ENCODE measurements at places on chromosomes 2 and 18.
A peak's percentile ranks its signal among the peaks of the same experiment; 100 is the strongest.

DNA sequence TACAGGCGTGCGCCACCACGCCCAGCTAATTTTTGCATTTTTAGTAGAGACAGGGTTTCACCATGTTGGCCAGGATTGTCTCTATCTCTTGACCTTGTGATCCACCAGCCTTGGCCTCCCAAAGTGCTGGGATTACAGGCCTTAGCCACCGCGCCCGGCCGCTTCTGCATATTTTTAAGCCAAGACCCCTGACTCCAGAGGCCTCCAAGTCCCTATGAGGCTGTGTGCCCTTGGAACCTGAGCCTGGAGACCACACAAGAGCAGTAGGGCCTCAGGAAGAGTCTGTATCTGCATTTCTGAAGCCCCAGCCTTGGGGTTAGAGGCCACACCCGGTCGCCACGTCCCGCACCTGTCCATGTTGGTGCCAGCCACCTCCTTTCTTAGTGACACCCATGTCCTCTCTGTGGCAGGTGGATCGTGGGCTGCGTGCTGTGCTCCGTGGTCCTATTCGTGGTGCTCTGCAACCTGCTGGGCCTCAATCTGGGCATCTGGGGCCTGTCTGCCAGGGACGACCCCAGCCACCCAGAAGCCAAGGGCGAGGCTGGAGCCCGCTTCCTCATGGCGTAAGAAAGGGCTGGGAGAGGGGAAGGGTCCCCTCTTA, 5.3 kb downstream of the PROM2 start:
- no peak for DNase-seq

DNA sequence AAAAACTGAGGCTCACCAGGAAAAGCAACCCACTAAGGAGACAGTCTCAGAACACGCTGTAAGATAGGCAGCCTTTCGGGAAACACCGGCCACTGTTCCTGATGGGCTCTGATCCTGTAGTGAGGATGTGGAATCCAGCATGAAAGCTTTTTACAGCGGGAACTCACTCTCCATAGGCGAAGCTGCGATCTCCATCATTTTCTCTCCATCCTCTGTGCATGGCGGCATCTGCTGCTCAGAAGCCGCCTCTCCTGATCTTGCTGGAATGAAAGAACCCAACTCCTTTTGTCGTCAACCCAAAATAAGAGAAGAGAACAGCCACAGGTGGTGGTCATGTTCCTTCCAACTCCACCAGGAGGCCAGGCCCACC, 49.9 kb downstream of the TMEM18 start:
- no peak for DNase-seq

- DNase-seq = no peak
These were observed 287.1 kb downstream of the SLC4A3 start for GRCh38 chr2:219914577-219914976.

DNA sequence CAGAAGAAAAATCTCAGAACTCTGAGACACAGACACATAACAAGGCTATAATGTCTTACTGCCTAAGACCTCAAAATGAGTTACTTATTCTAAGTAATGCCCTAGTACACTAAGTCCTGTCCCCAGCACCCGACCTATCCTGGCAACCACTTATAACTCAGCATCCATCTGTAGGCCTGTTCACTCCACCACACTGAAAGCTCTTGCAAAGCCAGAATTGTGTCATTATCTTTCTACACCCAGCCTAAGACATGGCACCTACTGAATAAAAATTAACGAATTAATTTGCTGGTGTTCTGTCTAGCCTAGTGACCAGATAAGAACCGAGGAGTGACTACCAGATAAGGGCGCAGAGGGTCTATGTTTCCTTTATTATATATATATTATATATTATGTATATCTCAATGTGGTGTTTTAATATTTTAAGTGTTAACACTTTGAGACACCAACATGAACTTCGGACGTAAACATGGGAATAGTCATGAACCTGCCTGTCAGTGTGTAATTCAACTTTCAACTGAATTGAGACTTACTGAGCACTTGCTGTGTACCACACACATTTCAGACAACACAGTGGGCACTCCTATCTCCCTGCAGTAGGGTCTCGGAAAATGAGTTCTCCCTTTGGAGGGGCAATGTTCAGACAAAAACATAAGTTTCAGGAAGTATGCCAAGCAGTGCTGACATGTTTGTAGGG, 27.7 kb downstream of the TMEM131 start:
- no peak for DNase-seq

- DNase-seq = no peak
These were observed 138.7 kb downstream of the RNF152 start for GRCh38 chr18:61754039-61754583.

- DNase-seq = no peak
These were observed 1395.5 kb upstream of the PIK3C3 start for GRCh38 chr18:40559556-40559955.

DNA sequence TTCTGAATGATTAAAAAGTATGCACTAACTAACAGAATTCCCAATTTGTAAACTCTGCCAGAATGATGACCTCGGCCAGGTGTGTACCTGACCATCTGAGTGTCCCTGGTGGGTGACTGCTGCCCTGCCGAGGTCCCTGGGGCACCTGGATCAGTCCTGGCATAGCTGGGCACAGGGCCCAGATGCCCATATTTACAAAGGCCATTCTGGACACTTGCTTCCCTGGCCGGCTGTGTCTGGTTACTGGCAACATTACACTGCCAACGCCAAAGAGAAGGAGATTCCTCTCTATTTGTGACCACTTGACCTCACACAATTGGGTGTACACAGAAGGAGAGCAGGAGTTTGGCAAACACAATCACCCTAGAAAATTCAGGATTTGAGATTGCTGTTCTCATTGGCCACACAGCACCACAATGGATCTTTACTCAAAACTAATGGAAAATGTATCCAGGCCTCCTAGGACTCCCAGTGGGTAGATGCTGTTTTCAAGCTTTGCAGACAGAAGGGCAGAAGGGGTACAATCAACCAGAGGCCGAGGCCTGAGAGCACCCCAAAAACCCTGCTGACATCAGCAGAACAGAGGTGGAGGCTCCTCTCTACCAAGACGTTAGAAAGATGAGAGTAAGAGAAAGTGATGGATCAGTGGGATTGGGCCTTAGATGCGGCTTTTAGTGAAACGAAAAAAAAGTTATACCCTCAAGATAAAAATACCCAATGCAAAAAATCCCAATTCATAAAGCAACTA, 58.3 kb upstream of the PXDN start:
- no peak for DNase-seq

- DNase-seq = no peak
These were observed 1604.2 kb downstream of the LRP1B start for GRCh38 chr2:140526575-140526974.

GRCh38 chr2:218219934-218220333, 2.9 kb downstream of the ARPC2 start:
- no peak for DNase-seq

DNA sequence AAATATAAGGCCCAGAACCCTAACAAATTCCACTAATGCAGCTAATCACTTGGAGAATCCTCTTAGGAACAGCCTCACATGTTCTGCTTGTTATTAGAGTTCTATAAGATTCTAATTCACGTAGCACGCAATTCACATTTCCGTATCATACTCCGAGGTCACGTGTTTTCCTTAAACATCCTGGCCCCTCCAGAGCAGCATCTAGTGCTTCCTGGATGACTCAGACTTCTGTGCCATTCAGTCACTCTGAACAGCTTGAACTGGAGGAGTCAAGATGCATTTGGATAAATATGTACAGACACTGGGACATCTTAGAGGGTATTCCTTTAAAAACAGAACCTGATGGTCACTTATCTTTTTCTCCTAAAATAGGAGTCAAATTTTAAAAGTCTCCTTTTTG, 156.5 kb downstream of the MYO5B start:
- peak; percentile 4 for DNase-seq

DNA sequence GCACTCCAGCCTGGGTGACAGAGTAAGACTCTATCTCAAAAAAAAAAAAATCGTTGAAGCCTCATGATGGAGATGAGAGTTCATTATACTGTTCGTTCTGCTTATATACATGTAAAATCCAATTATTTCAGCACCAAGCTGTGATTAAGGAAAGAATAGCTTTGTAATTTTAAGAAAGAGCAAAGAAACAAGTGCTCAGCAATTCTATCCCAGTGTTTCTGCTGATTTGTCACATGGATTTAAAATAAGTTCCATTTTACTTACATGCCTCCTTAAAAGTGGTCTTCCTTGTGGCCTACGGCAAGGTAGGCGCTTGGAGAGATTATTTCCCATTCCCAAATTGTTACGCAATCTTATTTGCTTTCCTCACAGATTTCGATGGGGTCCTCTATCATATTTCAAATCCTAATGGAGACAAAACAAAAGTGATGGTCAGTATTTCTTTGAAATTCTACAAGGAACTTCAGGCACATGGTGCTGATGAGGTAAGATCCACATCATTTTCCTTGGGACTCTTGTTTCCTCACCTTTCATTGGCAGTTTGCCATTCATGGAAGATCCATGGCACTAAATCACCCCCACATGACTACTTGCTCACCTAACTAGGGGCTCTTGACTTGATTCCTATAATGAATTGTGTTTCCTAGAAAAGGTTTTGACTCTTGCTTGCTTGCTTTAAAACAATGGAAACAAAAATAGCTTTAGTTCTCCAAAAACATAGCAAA, 11.5 kb downstream of the ARPC2 start:
- no peak for DNase-seq

DNA sequence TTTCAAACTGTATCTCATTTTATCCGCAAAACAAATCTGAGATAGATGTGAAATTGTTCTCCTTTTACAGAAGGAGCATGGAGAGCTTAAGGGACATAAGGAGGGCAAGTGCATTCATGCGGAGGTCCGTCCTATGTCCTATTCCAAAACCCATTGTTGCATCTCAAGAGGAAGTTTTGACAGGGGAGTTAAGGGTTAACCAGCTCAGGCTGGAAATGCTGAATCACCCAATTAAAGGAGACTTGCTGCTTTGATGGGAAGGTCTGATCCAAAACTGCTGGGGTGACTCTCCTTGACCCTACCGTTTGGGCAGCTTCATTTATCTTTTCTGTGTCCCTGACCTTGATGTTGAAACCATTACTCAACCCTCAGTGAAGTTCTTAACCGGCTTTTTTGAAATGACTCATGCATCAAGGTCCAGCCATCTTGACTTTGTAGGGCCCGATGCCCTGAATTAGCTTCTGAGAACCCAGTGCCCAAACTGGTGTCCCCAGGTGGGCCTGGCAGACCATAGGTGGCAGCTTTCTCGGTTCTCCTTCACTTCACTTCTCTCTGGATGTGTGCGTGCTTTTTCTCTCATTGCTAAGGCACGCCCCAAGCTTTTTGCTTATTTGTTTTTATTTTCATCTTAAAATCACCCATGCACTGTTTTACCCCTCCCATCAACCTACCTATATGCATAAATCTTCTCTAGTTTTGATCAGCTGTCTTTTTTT, 15.9 kb upstream of the TXNDC2 start:
- no peak for DNase-seq

GRCh38 chr18:76430636-76431035, 64.4 kb downstream of the ZNF516 start:
- DNase-seq = no peak

GRCh38 chr18:22088029-22088428, 81.4 kb upstream of the GATA6 start:
- no peak for DNase-seq

DNA sequence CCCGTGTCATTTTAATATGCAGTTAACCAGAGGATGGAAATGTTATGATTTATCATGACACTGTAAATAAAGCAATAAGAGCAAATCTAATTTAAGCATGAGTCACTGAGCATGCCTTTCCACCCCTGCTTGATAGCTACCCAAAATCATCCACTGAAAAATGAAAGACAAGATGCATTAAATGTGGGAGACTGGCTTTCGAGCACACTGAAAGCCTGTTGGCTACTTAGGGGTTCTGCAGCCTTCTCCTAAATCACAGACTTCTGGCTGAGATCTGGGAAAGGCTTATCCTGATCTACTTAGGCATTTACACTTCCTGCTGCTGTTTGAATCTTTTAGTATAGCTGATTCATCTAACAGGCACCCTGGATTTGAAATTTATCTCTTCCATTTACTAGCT, 778.3 kb upstream of the CDH7 start:
- DNase-seq = no peak

GRCh38 chr2:98385050-98385699, 38.9 kb downstream of the CNGA3 start:
- peak; percentile 82 for DNase-seq

DNA sequence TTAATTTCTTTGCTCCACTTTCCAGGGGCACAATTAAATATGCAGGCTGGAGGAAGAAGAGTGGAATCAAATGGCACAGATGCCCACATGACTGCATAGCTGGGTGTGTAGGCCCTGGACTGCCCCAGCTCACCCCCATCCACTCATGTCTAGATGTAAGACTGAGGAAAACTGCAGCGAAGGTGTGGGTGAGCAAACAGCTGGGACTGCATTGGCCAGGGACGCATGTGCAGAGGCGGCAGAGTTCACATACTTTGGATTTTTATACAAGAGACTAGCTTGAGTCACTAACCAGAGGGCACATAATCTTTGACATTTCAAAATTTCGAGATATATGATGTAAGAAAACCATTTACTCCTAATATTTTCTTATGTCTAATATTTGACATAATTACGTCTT, 60.1 kb downstream of the SPIRE1 start:
- no peak for DNase-seq

GRCh38 chr2:32752205-32752604, 124.4 kb downstream of the TTC27 start:
- no peak for DNase-seq
